ENCODE measurements at places on chromosomes 2 and 18. TPM values are rescaled to one million over a fixed set of nuclear protein-coding genes. Genes with fewer than 3 reads are reported as not detected.

The RGPD3 gene
- total RNA-seq = 0.21 TPM

The CHST9 gene
- total RNA-seq = not detected

GRCh38 chr2:60746318-60746717 lies 9.8 kb upstream of the PAPOLG start:
- DNase-seq = no peak

The COL4A3 gene
- 0.23 TPM for total RNA-seq

DNA sequence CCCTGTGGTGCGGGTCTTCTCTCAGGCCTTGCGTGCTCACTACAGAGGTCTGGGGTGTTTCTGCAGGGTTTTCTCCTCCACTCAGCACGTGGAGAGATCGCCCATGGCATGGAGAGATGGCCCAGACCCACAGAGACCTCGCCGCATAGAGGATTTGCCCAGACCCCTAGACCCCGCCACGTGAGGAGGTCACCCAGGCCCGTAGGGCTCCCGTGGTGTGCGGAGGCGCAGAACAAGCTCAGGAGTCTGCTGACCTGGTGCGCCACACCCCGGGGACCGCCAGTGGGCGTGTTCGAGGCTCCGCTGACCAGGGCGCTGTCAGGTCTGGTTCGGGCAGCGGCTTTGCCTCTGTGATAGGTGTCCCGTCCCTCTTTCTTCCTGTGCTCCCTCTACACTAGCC lies 64.5 kb downstream of the ADI1 start:
- no peak for DNase-seq

DNA sequence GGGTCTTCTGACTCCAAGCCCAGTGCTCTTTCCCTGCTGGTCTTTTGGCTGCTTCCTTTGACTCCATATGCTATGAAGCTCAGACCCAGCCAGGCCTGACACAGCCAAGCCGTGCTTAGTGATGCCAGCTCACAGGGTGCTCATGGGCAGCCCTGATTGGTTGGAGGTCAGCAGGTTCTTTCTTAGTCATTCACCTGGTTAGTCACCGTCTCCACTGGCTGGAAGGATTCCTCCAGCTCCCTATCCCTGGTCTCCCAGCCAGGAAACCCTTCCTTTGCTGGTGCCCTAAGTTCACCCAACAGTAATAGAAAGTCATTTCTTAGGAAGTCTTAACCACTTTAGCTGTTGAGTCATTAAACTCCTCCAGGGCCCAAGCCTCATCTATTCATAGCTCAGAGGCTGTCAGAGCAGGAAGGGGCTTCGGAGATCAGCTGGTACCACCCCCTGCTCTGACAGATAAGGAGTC lies 3.9 kb downstream of the KCNK3 start:
- DNase-seq = no peak

DNA sequence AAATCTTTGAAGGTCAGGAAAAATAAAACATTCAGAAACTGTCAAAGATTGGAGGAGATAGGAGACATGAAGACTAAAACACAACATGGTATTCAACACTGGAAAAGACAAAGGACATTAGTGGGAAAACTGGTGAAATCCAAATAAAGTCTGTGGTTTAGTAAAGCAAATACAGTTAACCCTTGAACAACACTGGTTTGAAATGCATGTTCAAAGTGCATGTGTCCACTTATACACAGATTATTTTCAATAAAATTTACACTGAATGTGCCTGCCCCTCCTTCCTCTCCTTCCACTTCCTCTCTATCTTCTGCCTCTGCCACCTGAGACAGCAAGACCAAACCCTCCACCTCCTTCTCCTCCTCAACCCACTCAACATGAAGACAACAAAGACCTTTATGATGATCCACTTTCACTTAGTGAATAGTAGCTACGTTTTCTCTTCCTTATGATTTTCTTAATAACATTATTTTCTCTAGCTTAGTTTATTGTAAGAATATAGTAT lies 14.5 kb downstream of the OLA1 start:
- no peak for DNase-seq
